ENCODE measurements at places on chromosomes 12 and 14.
A peak's percentile ranks its signal among the peaks of the same experiment; 100 is the strongest.

GRCh38 chr12:132492522-132492921 lies 2.6 kb downstream of the FBRSL1 start:
- no peak for DNase-seq

- DNase-seq = no peak
These were observed 94.4 kb downstream of the CHGA start for GRCh38 chr14:93017301-93017797.

GRCh38 chr14:45201905-45202304 lies 51.1 kb downstream of the MIS18BP1 start:
- peak; percentile 16 for DNase-seq

- DNase-seq = no peak
These were observed 63.4 kb downstream of the LGMN start for GRCh38 chr14:92684801-92685560.

DNA sequence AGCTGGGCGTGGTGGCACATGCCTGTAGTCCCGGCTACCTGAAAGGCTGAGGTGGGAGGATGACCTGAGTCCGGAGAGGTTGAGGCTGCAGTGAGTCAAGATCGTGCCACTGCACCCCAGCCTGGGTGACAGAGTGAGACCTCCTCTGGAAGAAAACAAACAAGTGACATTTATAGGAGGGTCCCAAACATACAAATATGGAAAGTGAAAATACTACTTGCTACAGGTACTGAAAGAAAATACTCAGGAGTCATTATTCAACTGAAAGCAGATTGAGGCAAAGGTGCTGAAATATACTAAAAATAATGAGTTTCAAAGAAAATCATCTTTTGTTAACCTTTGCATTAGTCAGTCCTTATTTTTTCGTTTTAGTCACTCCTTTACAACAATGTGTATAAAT lies 53.5 kb downstream of the ETV6 start:
- DNase-seq = no peak

GRCh38 chr12:69059465-69060457 lies 126.8 kb upstream of the CPM start:
- DNase-seq = peak; percentile 91

GRCh38 chr14:57382283-57382682 lies 8.1 kb upstream of the NAA30 start:
- peak; percentile 93 for DNase-seq

DNA sequence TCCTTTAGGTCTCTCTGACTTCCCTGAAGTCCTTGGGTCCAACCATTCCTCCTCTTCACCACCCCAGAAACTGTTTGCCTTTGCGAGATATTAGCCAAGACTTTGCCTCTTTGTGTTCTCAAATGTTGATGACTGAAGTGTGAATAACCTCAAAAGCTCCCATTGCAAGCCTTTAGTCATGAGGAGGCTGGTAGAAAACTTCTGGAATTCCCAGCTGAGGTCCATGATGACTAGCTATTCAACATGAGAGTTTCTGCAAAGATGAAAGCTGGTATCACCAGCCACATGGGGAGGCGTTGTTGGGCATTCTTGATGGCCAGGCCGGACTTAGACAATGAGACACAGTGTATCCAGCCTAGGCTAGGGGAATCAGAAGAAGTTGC lies 111.7 kb downstream of the TBX5 start:
- DNase-seq = no peak

- no peak for DNase-seq
These were observed 1.0 kb upstream of the GLRX5 start for GRCh38 chr14:95533822-95534221.

DNA sequence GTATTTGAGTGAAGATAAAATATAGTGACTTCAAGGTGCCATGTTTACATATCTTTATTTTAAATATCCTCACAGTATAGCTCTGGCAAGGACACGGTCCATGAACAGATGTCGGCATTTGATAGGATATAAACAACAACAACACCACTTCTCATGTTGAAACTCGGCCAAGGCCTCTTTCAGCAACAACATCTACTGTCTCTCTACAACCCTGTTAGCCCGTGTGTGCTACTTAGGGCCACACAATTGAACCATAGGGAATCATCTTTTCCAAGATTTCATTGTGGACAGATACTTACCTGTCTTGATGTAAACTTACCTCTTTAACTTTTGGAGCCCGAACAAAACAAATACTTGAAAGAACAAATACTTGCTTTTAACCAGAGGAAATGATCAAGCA lies 168.7 kb upstream of the SSTR1 start:
- DNase-seq = no peak

GRCh38 chr12:22321638-22322037 lies 12.9 kb downstream of the ST8SIA1 start:
- DNase-seq = peak; percentile 23

- DNase-seq = no peak
These were observed 238.7 kb upstream of the OR4E1 start for GRCh38 chr14:21912367-21912766.

DNA sequence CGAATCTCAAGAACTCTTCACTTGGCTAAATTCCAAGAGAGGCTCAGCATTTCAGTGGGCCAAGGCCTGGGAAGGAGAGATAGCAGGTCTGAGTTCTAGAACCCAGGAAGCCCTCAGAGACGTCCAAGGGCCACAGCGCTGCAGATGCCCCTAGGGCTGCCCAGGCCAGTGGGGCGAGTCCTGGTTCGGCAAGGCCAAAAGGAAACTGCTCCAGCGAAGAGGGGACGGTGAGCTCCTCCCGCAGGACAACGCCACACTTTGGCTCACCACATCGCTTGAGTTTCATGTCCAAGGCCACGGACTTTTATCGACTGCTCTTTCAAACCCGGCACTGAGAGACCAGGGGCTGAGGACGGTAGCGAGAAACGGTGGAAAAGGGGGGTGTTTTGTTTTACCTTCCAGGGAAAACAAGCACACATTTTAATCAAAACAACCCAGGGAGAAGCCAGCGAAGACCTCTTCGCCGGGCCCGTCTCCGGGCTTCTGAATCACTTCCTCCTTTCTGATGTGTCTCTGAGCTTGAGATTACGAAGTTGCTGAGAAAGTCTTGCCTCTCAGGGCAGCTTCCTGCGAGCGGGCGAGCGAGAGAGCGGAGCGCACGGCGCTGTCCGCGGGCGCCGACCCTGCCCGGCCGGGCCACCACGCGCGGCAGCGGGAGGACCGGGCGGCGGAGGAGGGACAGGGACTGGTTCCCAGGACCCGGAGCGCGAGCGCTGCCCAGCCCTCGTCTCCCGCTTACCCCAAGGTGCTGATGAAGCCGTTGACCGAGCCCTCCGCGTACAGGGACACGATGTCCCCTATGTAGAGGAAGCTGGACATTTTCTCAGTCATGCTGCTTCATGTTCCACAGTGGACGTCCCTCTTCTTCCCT lies 808 bp downstream of the ITPR2 start:
- DNase-seq = peak; percentile 85

DNA sequence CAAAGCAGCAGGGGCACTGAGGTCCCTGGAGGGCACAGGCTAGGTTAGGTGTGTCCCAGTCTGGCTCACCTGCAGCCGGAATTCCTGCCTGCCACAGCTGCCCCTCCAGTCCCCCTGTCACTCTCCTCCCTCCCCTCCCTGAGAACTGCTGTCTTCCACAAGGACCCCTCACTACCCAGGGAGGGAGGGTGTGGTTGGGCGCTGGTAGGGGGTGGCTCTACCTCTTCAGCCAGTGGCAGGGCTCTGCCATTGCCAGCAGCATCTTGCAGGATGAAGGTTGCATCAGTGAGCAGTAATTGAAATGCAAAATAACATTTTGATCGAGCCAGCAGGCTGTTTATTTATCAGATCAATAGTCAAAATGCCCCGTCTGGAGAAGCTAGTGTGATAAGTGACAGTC lies 45.7 kb downstream of the ESRRB start:
- no peak for DNase-seq

- DNase-seq = peak; percentile 54
These were observed 126.7 kb upstream of the LGR5 start for GRCh38 chr12:71312768-71313403.

DNA sequence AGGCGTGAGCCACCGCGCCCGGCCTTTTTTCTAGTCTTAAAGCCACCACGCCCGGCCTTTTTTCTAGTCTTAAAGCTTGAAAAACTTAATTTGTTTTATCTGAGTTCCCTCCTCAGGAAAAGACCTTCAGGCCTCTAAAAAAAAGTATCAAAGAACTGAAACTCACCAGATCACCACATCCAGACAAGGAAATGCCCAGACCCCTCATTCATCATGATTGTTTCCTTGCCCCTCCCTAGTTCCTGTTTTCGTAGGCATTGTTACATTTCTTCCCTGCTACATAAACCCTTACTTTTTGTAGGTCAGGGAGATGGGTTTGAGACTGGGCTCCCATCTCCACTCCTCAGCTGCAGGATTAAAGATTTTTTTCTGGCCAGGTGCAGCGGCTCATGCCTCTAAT lies 21.1 kb upstream of the VWF start:
- DNase-seq = no peak

DNA sequence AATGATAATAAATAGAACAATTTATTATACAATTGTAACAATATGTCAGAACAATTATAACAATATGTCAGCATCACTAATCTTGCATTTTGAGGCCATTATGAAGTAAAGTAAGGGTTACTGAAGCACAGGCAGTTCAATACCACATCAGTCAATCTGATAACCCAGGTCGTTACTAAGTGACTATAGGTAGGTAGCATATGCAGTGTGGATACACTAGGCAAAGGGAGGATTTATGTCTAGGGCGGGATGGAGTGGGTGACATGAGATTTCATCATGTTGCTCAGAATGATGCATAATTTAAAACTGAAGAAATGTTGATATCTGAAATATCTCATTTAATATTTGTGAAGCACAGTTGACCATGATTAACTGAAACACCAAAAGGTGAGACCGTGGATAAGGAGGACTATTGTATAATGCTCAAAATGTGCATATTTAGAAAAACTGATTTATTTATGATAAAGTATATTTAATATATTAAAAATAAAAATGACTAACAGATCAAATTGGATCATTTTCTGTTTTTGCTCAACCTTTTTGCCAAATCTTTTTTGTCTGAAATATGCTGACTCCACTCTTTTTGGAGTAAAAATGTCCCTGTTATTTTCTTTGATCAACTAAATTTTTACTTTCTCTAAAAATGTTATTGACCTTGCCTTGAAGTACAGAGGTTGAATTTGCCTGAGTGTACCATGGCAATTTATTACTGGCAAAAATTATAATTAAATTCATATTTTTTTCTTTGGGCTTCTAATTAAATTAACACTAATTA lies 1189.4 kb upstream of the USP15 start:
- no peak for DNase-seq

DNA sequence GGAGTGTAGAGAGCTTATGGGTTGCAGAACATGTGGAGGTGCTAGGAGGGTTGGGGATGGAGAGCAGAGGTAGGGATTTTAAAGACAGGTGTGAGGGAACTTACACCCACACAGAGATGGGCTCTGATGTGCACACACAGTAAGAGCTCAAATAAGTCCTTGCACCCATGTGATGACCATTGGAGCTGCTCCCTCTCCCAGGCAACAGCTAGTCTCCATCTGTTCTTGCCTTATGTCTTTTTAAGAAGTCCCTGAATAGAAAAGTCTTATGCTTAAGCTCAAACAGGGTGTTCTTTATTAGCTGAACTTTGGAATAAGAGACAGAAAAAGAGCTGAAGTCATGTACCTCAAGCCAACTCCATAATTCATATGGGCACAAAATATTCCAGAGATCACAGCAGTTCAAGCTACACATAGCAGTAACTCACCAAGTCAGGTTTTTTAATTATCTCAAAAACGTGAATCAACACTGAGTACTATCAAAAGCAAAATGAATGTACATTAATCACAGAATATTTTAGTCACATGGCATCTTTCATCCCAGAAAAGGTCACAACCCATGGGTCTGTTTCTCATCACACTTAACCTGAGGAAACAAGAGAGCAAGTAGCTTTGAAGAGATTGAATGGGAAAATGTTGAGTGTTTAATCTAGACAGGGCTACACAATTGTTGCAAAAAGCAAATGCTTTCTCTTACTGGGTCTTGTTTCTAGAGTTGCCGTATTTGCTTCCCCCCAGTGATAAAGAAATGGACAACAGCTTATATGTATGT lies 1513.6 kb upstream of the SEL1L start:
- no peak for DNase-seq

DNA sequence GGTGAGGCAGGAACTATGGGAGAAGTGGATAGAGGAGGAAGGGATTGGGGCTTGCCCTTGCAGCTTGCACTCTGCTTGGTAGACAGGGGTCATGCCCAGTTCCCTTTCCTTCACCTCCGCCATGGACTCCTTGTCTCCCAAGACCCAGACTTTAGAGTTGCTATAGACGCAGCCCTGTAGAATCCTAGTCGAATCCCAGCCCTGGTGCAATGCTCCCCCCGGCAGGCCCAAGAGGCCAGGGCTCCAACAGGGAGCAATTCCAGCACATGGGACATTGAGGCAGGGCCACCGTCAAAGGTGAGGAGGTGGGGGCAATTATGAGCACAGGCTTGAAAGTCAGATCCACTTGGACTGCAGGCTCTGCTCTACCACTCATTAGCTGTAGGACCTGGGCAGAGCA lies 29.5 kb upstream of the BCDIN3D start:
- DNase-seq = no peak
